Breast epithelium (tissue), 4 donors: ENCODE measurements at places on chromosomes 4 and X. TPM values are rescaled to one million over a fixed set of nuclear protein-coding genes. Genes with fewer than 3 reads are reported as not detected.

The FAM184B gene
- total RNA-seq: 0.59 TPM

The SLC10A7 gene
- total RNA-seq: 17.0 TPM

The GABRG1 gene
- total RNA-seq: under 0.01 TPM

The CXCL11 gene
- total RNA-seq: not detected

The ADH7 gene
- not detected for total RNA-seq

DNA sequence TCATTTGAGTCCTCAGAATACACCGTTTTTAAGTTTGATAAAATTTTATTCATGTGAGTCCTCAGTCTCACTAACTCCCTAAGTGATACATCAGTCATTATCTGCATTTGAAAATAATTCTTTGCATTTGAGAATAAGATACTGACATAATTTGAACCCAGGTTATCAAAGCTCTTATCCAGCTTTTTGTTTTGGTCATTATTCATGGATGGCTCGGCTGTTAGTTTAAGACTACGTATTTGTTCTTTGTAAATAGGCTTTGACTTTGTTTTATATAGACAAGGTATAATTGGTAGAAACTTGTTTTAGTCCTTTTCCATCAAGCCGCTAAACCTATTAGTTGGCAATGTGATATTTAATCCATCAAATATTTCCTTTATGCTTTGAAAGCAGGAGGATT is 7.9 kb downstream of the SPRY1 start:
- H3K4me3 ChIP-seq: peak overlapping the region; percentile 92
- peak overlapping the region; percentile 80 for H3K27ac ChIP-seq
- H3K27me3 ChIP-seq: no peaks in the 10 kb centered on the region
- no peaks in the 10 kb centered on the region for H3K4me1 ChIP-seq

GRCh38 chr4:110196871-110197528 is 1.4 kb downstream of the ELOVL6 start:
- peak; percentile 23 for DNase-seq
- H3K27ac ChIP-seq: peak overlapping the region; percentile 91
- no peaks in the 10 kb centered on the region for H3K36me3 ChIP-seq

GRCh38 chr4:56261027-56261426 is 126.3 kb downstream of the AASDH start:
- no peak overlapping the region for H3K27ac ChIP-seq
- H3K36me3 ChIP-seq: no peaks in the 10 kb centered on the region
- no peaks in the 10 kb centered on the region for H3K4me1 ChIP-seq
- no peaks in the 10 kb centered on the region for H3K27me3 ChIP-seq
- DNase-seq: no peak

GRCh38 chrX:79290596-79290995 is 76.5 kb downstream of the ITM2A start:
- no peaks in the 10 kb centered on the region for H3K4me1 ChIP-seq
- no peak for DNase-seq
- no peaks in the 10 kb centered on the region for H3K36me3 ChIP-seq

GRCh38 chr4:70930530-70931256 is 28.5 kb downstream of the MOB1B start:
- no peaks in the 10 kb centered on the region for H3K4me1 ChIP-seq
- no peaks in the 10 kb centered on the region for H3K36me3 ChIP-seq
- no peak overlapping the region for H3K27ac ChIP-seq
- DNase-seq: no peak

DNA sequence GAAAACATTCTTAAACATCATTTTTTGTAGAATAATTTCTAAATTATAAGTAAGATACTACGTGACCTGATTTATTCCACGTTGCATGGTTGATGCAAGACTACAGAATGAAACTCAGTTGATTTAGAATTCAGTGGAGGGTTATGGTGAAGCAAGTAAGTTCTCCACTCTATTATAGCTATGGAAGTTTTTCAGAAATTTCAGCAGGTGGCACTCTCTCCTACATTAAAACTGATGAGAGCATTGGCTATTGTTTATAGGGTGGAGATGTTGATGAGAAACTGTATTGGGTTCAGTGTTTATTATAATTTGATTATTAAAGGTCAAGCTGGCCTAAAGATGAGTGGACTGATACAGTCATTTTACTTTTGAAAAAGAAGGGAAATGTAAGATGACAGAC is 88.0 kb downstream of the FNIP2 start:
- no peaks in the 10 kb centered on the region for H3K36me3 ChIP-seq
- H3K4me3 ChIP-seq: no peak overlapping the region
- no peak overlapping the region for H3K27ac ChIP-seq

- no peak for DNase-seq
- no peaks in the 10 kb centered on the region for H3K36me3 ChIP-seq
- no peaks in the 10 kb centered on the region for H3K4me1 ChIP-seq
Measured at GRCh38 chr4:10171055-10171454, 54.5 kb upstream of the WDR1 start.

DNA sequence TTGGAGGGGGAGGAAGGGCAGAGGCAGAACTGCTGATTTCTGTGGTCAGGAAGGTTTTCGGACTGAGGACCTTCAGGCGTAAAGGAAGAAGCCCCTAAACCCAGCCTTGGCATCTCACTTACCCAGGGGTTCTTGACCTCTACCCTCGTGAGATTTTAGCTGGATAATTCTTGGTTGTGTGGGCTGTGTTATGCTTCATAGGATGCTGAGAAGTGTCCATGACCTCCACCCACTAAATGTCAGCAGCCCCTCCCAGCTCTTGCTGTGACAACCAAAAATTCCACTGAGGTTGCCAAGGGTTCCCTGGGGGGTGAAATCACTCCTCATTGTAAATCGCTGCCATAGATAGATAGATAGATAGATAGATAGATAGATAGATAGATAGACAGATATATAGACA is 5.8 kb upstream of the CRLF2 start:
- H3K27ac ChIP-seq: no peak overlapping the region
- no peak overlapping the region for H3K4me3 ChIP-seq
- H3K4me1 ChIP-seq: no peaks in the 10 kb centered on the region
- DNase-seq: no peak
- no peaks in the 10 kb centered on the region for H3K27me3 ChIP-seq

- no peaks in the 10 kb centered on the region for H3K36me3 ChIP-seq
- H3K4me3 ChIP-seq: no peak overlapping the region
- H3K27ac ChIP-seq: no peak overlapping the region
- DNase-seq: no peak
- no peaks in the 10 kb centered on the region for H3K27me3 ChIP-seq
Measured at GRCh38 chrX:80879143-80879542, 69.5 kb upstream of the BRWD3 start.

- peak; percentile 34 for DNase-seq
- H3K4me1 ChIP-seq: no peaks in the 10 kb centered on the region
- no peaks in the 10 kb centered on the region for H3K36me3 ChIP-seq
Measured at GRCh38 chr4:6963139-6963611, 53.5 kb downstream of the TBC1D14 start.

DNA sequence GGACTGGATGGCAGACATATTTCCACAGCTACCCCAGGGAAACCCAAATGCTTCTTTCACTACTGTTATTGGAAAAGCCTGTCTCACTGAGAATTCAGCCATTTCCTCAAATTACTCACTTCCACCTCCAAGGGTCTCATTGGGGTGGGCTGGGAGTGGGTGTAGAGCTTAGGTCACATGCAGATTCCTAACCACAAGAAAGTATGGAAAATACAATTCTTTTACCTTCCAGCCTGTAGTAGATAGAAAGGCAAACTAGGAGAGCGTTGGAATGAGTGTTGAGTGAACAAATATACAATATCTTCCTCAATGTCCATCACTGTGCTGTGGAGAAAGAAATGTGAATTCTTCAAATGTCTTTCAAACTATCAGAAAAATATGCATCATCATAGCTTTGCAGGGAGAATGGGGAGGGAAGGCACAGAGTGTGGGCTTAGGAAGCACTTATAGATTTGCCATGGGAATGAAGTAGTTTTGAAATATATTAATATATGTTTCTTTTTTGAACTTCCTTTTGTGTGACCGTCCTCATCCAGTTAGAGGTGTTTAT is 245.3 kb upstream of the JADE1 start:
- H3K27ac ChIP-seq: no peak overlapping the region
- DNase-seq: no peak
- no peaks in the 10 kb centered on the region for H3K36me3 ChIP-seq

GRCh38 chr4:151407466-151408379 is 1.3 kb upstream of the FHIP1A start:
- H3K36me3 ChIP-seq: no peaks in the 10 kb centered on the region
- peak overlapping the region; percentile 93 for H3K27ac ChIP-seq
- no peaks in the 10 kb centered on the region for H3K27me3 ChIP-seq
- peak; percentile 62 for DNase-seq
- peak overlapping the region; percentile 64 for H3K4me3 ChIP-seq

DNA sequence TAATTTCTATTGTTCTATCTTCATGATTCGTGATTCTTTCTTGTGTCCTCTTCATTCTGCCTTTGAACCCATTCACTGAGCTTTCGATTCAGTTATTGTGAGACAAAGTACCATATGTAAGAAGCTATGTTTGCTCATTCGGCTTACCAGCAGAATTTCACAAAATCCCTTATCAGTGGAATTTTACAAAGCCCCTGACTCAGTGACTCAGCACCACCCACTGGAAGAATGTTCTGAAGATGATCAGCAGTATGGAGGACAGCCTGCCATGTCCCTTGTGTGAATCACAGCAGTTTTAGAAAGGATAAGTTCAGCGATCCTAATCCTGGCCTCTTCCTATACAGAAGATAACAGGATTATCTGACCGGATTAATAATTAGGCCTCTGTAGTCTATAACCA is 5.8 kb upstream of the UXT start:
- no peaks in the 10 kb centered on the region for H3K36me3 ChIP-seq
- H3K27ac ChIP-seq: no peak overlapping the region
- no peaks in the 10 kb centered on the region for H3K4me1 ChIP-seq
- no peak overlapping the region for H3K4me3 ChIP-seq
- H3K27me3 ChIP-seq: peaks cover 3% of the 10 kb centered on the region

- no peak overlapping the region for H3K27ac ChIP-seq
- H3K36me3 ChIP-seq: no peaks in the 10 kb centered on the region
- DNase-seq: no peak
- H3K4me1 ChIP-seq: no peaks in the 10 kb centered on the region
Measured at GRCh38 chr4:82043081-82043808, 330.5 kb downstream of the HNRNPD start.

DNA sequence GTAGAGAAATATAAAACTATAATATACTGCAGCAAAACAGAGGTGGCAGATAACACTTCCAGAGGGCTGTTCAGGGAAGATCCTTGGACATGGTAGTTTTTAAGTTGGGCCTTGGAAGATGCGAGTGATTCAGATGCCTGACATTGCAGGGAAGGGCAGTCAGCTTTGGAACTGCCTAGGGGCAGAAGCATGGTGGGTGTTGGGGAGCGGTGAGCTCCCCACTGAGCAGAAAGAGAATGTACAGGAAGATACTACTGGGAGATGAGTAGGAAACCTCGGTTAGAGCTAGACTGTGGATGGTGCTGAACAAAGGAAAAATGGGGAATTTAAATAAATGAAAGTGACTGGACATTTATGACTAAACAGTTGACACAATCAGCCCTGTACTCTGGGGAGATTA is 24.9 kb upstream of the SEC24B start:
- no peaks in the 10 kb centered on the region for H3K4me1 ChIP-seq
- no peak overlapping the region for H3K4me3 ChIP-seq
- H3K27ac ChIP-seq: no peak overlapping the region
- no peaks in the 10 kb centered on the region for H3K27me3 ChIP-seq
- DNase-seq: no peak

- H3K4me1 ChIP-seq: no peaks in the 10 kb centered on the region
- H3K27ac ChIP-seq: no peak overlapping the region
- H3K27me3 ChIP-seq: no peaks in the 10 kb centered on the region
Measured at GRCh38 chrX:67607466-67607865, 63.6 kb downstream of the AR start.
